ENCODE measurements at places on chromosomes 2 and 18.

DNA sequence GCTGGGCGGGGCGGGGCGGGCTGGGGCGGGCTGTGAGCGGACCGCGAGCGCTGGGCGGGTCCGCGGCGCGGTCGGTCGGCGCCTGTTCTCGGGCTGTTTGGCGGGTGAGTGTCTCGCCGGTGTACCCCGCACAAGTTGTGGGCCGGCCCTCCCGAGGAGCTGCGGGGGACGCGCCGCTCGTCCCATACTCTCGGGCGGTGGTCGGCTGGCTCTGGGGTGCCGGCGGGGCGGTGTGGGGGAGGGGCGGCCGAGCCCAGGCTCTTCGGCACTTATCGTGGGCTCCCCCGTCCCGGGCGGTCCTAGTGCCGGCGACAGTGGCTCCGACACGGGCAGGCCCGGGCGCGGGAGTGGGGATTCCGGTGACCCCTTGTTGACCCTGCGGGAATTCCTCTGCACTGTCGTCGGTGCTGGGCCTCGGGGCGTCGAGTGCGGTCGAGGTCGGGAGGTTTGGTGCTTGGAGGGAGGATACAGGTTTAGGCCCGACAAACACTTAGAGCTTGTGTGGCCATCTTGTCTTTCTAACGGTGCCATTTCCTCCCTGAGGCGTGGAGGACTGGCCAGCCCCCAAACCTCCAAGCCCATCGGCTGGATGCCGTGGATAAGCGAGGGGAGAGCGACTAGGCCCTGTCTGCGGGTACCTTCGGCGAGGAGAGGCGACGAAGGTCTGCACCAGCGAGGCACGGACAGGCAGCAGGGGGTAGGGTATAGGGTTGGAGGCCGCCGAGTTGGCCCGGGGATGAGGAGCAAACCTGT is at the start of gene SEPTIN2:
TSS of gene SEPTIN2 (plus strand) at position 47 of the 753 bp plus-strand sequence. CDS start 8,308 bp downstream, outside the sequence.
- no peak for DNase-seq

DNA sequence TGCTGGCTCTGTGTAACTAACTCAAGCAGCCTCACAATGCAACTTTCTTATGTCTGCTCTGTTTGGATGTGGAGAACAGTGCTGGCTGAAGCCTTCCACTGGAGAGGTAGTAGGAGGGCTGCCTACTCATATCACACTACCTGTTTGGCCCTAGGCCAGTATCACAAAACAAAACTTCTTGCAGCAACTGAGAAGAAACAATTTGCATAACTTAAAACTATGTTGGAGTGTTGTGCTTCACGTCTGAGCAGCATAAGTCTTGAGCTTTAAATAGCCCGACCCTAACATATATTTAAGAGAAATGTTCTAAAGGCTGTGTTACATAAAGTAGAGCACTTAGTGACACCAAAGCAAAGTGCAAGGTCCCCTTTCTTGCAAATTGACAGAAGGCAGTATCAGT is 204.9 kb upstream of the ACVR2A start:
- DNase-seq, result no peak

DNA sequence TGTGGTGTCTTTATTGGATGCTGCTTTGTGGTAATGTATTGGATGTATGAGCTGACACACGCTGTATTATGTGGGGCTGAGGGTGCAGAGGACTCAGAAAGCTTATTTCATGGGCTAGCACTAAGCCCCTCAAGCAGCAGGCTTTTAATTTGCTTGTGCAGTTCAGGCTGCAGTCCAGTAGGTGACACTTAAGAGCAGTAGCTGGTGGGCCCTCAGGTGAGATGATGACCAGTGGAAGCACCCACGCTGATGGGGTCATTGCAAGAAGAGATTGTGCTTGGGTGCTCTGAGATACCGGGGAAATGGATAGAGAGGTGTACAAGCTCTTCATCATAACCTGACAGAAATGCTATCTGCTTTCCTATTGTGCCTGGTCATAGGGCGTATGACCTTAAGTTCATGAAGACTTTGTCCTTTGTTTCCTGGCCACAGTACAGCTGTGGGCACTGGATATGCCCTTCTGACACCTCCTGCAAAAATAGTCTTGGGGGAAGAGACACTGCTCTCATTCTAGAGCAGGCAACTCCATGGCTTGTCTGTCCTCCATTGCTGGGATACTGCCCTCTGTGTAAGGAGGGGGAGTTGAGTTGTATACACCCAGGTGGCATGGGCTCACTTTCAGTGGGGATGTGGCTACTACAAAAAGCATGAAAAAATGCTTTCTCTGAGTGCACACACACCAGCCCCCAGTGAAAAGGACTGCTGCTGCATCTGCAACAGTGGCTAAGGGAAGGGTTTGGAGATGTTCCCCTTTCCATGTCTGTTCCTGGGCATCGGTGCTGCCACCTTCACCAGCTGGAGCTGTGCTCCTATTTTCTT is 205.7 kb upstream of the ZSWIM2 start:
- DNase-seq, result no peak

GRCh38 chr2:202017940-202018339 is 15.7 kb upstream of the FZD7 start:
- DNase-seq, result no peak

- peak; percentile 29 for DNase-seq
These were observed 37.6 kb downstream of the RND3 start for GRCh38 chr2:150449856-150450255.

DNA sequence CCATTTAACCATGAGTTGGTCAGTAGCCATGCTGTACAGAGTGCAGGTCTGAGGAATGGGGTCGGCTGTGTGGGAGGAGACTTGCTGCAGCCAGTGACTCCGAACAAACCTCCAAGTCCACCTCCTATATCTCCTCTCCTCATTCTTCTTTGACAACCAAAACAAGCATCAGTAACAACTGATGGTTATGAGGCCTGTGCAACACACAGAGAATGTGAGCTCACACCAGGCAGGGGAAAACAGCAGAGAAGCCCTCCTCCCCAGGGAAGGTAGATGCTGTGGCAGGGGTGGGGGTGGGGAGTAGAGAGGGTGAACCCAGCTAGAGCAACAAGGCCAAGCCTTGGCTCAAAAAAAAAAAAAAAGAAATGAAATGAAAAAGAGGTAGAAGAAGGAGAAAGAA is 12.3 kb upstream of the CNGA3 start:
- DNase-seq, result no peak

- no peak for DNase-seq
These were observed 181.7 kb upstream of the ETAA1 start for GRCh38 chr2:67215214-67216055.

- no peak for DNase-seq
These were observed 18.2 kb downstream of the HOXD1 start for GRCh38 chr2:176206682-176207081.

DNA sequence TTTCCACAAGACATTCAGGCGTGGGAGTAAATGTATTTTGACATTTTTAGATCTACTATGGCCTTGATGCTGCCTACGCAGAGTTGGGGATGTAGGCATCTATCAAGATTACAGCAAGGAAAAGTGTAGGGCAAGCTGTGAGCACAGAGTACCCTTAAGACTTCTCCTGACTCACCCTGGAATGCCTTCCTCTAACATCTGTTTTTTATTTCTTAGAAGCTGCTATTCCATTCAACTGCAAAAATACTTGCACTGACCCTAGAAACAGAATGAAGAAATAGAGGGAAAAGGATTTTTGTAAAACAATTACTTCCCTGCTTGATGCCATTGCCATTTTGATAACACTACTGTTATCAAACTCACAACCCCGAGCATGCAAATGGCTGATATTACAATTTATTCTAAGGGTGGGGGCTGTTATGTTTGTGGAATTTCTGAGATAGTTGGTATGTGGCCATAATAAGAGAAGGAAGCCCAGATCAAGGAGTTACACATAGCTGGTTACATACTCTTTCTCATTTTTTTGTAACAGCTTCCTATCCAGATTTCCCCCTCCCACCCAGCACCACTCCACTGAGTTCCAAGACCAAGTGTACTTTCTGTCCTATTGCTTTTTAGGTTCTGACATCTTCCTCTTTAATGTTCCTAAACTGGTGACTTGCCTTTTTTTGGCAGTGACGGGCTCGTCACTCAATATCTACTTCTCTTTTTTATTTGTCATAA is 6.0 kb upstream of the ROCK1 start:
- DNase-seq, result no peak

- DNase-seq, result no peak
These were observed 225.7 kb downstream of the ACKR3 start for GRCh38 chr2:236795169-236795860.

DNA sequence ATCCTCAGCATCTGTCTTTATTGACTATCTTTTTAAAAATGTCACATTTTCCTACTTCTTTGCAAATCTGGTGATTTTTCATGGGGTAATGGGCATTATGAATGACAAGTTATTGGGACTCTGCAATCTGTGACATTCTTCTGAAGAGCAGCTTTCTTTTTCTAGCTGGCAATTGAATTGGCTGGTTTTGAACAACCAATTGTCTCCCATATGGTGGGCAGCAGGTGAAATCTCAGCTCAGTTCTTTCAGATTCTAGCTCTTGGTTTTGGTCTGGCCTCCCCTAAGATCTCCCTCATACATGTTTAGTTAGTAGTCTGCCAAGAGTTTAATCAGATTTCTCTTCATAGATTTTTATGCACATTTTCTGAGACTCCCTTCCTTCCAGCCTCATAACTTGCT is 107.9 kb upstream of the EPB41L3 start:
- DNase-seq, result no peak

DNA sequence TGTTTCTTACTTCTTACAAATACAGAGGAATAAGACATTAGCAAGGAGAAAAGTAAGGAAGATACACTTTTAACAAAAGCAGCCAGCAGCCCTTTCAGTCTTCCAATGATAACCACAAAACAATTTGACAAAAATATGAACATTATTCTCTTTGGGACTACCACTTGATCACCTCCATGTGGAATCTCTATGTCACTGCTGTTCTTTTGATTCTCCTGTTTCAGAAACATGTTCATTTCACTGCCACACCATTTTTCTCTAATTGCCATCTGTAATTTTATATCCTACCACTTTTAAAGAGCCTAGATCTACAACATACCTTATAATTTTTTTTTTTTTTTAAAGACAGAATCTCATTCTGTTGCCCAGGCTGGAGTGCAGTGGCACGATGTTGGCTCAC is 10.9 kb downstream of the INO80D start:
- DNase-seq, result no peak

- DNase-seq, result peak; percentile 46
These were observed 74.9 kb downstream of the LONRF2 start for GRCh38 chr2:100247256-100248043.

DNA sequence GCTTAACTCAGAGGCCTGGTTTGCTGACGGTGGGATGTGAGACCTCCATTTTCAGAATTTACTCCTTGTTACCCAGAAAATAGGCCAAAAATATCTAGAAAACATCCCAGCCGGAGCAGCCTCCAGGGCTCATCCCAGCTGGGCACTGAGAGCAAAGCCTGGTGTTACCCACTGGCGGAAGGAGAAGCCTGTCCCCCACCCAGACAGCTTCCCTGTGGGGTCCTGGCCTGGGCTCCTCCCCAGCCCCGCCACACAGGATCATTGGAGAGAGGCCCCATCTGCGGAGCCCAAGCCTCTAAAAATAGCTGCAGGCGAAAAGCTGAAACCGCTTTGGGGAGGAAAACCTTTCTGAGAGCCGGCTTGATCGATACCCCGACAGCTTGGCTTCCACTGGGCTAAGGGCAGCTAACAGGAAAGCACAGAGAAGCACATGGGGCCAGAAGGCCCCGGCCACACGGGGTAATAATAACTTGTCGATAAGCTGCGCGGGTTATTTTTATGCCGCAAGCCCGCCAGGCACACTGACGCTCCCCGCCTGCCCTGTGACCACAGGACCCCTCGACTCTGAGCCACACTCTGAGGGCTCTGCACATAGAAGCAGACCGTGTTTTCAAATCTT is 26.9 kb upstream of the FAHD2A start:
- DNase-seq, result no peak

GRCh38 chr2:233399306-233400225 is 45.3 kb downstream of the DGKD start:
- no peak for DNase-seq

GRCh38 chr18:41265047-41265446 is 690.0 kb upstream of the PIK3C3 start:
- DNase-seq, result no peak

DNA sequence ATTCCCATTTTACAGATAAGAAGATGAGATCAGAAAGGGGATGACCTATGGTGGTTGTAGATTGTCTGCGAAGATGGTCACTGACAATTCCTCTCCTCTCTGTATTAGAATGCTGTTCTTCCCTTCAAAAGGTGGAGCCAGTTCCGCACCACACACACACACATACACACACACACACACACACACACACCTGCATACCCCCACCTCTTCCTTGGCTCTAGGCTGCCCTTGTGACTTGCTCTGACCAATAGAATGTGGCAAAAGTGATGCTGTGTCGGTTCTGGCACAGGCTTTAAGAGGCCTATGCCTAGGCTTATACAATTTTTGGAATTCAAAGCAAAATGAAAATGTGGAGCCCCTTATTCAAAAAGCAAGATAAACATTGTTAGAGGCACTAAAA is 88.0 kb downstream of the ZFP36L2 start:
- no peak for DNase-seq

GRCh38 chr2:47010176-47010575 is 94.6 kb upstream of the MCFD2 start:
- no peak for DNase-seq

DNA sequence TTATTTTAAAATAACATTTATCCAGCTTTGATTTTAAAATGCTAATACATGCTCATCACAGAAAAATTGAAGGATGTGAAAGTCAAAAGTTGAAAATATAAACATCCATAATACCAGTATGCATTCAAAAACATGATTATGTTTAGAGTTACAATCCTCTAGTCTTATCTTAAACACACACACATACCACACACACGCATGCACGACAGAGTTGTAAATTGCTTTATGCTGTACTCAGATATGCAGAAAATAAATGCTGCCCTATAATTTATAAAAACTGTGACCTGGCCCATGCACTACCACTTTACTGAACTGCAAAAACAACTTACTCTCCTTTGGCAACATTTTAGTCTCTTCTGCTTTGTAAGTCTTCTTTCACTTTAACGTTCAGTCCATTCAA is 793.0 kb upstream of the FANCL start:
- no peak for DNase-seq

- no peak for DNase-seq
These were observed 58.7 kb upstream of the LRP1B start for GRCh38 chr2:142189501-142189900.

- no peak for DNase-seq
These were observed 78.5 kb upstream of the GLS start for GRCh38 chr2:190802129-190802528.

GRCh38 chr2:73892631-73893329 is at the start of gene ACTG2:
Gene ACTG2 (plus strand): TSS chr2:73893008. CDS start chr2:73901312, 8,304 bp downstream.
- no peak for DNase-seq
